Mesothelial cell of epicardium (in vitro differentiated cells): ENCODE measurements at places on chromosomes 6 and 20. TPM values are rescaled to one million over a fixed set of nuclear protein-coding genes. Genes with fewer than 3 reads are reported as not detected.
A peak's percentile ranks its signal among the peaks of the same experiment; 100 is the strongest.

GRCh38 chr6:157929076-157929475 is 52.6 kb upstream of the SYNJ2 start:
- H3K4me3 ChIP-seq = no peak overlapping the region
- no peaks in the 10 kb centered on the region for H3K4me1 ChIP-seq
- no peak for DNase-seq
- H3K36me3 ChIP-seq = peaks cover 46% of the 10 kb centered on the region

B3GAT2 gene
- 0.04 TPM in 1 of 3 replicates, not detected in the others for total RNA-seq

GRCh38 chr20:10023911-10024310 is 10.9 kb upstream of the ANKEF1 start:
- H3K36me3 ChIP-seq = no peaks in the 10 kb centered on the region
- no peak overlapping the region for H3K27ac ChIP-seq
- no peak overlapping the region for H3K4me3 ChIP-seq

NCOA7 gene
- 43.5 to 52.4 TPM (median 45.7 TPM) in 3 replicates for total RNA-seq

GRCh38 chr6:111911428-111911827 is 38.2 kb upstream of the FYN start:
- H3K4me1 ChIP-seq = no peaks in the 10 kb centered on the region
- no peak overlapping the region for H3K27ac ChIP-seq
- H3K27me3 ChIP-seq = peaks cover 2% of the 10 kb centered on the region
- no peak for DNase-seq

GRCh38 chr6:110965629-110966229 is 7.2 kb downstream of the GTF3C6 start:
- H3K27me3 ChIP-seq = no peaks in the 10 kb centered on the region
- H3K36me3 ChIP-seq = peaks cover 49% of the 10 kb centered on the region
- no peaks in the 10 kb centered on the region for H3K4me1 ChIP-seq
- H3K27ac ChIP-seq = no peak overlapping the region

DNA sequence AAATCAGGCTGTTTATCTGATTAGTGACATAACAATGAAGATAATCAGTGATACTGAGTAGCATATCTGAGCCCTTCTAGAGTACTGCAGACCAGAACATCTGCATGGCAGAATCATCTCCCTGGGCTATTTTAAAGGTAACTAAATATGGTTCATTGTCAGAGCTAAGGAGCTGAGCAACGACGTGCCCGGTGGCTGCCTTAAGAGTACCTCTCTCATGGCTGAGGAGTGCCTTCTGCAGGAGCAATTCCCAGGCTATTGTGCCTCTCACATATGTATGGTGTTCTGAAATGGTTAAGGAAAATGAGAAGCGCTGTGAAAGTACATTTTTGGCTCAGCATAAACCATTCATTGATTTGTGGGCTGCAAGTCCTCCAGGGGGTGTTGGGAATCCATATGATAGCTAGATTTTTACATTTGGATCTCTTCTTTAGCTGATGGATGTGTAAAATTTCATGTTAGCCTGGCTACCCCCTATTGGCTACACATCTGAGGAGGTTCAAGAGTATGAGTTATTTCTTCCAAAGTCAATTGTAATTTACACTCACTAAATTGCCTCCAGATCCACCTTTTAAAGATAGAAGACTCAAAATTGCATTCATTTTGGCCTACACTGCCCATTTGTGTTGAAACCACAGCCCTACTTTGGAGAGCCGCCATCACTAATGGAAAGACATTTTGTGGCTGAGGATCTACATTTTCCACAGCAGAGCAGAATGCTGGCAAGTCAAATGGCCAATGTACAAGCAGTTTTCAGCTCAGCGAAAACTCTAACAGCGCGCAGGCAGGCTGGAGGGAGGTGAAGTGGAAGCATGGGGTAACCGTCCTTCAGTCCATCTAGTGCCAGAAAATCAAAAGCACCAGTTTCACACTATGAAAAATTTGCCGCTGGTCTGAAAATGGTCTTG is 198.0 kb downstream of the SIM1 start:
- no peaks in the 10 kb centered on the region for H3K36me3 ChIP-seq
- peaks cover 11% of the 10 kb centered on the region for H3K4me1 ChIP-seq
- H3K27ac ChIP-seq = no peak overlapping the region

DNA sequence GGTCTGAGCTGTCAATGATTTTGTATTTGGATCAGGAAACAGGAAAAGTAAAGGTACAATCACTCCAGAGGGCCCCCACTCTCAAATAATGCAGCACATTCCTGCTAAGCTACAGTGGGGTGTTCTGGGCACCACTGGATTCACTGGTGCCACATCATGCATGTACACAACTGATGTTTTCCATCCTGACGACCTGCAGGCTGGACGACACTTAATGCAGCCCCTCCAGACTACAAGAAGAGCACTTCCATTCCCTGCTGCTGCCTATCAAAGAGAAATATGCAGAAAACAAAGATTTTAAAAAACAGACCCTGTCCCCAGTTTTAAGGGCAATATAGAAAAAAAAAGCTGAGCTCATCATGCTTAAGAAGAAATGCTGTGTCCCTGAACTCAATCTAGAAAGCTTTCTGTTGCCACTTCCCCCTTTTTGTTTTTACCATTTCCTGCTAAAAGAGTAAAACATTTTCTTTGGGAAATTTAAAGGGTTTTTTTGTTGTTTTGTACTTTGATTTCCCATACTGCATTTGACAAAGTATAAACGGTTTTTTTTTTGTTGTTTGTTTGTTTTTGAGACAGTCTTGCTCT is 35.5 kb downstream of the ABHD12 start:
- H3K36me3 ChIP-seq = no peaks in the 10 kb centered on the region
- peak overlapping the region; percentile 33 for H3K27ac ChIP-seq
- no peak for DNase-seq
- no peaks in the 10 kb centered on the region for H3K27me3 ChIP-seq

HNF4A gene
- total RNA-seq = 0.09 to 0.20 TPM (median 0.13 TPM) in 3 replicates

CST7 gene
- not detected in 3 replicates for total RNA-seq

SRSF6 gene
- total RNA-seq = 298 to 316 TPM (median 309 TPM) in 3 replicates

DNA sequence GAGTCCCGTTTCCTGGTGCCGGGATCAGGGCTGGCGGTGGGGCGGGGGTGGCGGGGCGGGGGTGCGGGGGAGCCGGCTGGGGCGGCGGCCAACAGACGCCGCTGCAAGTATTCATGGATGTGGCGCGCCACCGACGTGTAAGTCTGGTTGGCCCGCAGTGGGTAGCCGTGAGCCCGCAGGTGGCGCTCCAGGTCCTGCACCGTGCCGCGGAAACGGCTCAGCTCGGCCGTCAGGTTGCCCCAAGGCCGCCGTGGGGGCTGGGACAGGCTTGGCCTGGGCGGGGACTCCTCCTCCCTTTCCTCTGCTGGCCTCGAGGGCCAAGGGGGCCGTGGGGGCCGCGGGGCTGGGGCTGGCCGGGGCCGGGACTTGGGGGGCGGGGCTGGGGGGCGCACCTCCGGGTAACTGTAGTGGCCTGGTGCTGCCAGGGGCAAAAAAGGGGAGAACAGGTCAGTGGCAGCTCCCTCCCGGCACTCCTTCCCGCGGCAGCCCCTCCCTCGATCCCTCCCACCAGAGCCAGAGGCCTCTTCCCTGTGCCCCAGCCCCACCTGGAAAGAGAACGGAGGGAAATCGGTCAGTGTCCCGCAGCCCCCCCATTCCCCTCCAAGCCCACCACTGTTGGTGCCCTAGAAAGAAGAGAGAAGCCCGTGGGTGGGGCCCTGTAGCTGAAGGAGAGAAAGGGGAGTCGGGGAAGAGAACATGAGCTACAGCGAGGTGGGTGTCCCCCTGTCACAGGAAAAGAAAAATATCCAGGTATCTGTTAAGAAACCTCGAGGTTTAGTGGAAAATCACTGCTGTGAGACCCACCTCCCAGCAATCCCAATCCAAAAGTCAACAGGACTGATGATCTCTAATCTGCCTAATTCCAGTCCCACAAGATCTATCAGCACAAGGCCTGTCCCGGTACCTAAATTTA is 21.3 kb downstream of the TNXB start:
- no peaks in the 10 kb centered on the region for H3K36me3 ChIP-seq
- H3K4me1 ChIP-seq = peaks cover 20% of the 10 kb centered on the region
- H3K4me3 ChIP-seq = no peak overlapping the region
- peak overlapping the region; percentile 34 for H3K27ac ChIP-seq

- H3K36me3 ChIP-seq = peaks cover 9% of the 10 kb centered on the region
- H3K27me3 ChIP-seq = no peaks in the 10 kb centered on the region
- H3K27ac ChIP-seq = no peak overlapping the region
- DNase-seq = no peak
- H3K4me1 ChIP-seq = peaks cover 6% of the 10 kb centered on the region
Observed at GRCh38 chr20:52096117-52096516, 95.5 kb downstream of the ZFP64 start.

- no peak overlapping the region for H3K4me3 ChIP-seq
- H3K36me3 ChIP-seq = no peaks in the 10 kb centered on the region
- no peaks in the 10 kb centered on the region for H3K4me1 ChIP-seq
- H3K27me3 ChIP-seq = no peaks in the 10 kb centered on the region
Observed at GRCh38 chr6:118101831-118102345, 194.8 kb downstream of the SLC35F1 start.

DNA sequence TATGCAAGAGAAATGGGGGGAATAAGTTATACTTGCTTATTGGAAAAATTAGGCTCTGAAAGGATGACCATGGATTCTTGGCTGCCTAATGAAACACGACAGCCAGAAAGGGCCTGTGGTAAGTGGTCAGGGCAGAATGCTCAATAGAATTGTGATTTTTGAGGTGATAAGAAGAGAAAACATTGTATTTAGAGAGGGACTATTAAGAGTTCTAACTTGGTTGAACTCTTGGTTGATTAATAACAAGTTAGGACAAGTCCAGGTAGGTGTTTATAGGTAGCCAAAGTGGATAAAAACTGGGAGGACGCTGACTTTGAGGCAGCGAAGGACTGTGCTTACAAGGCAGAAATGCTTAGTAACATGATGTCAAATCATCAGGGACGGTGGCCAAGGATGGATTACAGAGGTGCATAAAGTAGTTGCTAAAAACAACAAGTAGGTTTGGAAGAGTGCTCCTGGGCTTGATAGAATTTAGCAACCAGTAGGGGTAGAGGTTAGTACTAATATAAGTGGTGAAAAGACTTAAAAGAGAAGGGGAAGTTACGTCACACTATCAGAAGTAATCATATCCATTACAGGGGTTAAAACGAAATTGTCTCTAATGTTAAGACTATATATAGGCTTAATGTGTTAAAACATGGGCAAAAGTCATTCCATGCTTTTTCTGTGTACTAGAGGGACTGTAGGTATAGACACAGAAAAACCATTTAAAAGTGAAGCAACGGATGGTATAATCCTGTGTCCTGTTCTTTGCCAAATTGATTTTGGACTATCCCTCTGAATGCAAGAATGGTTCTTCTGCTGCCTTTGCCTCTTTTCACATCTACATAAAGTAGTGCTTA is 98.6 kb downstream of the EYA4 start:
- H3K27me3 ChIP-seq = no peaks in the 10 kb centered on the region
- H3K4me3 ChIP-seq = no peak overlapping the region
- no peak overlapping the region for H3K27ac ChIP-seq
- peaks cover 2% of the 10 kb centered on the region for H3K4me1 ChIP-seq

GRCh38 chr6:129146902-129147301 is 264.0 kb downstream of the LAMA2 start:
- H3K4me3 ChIP-seq = no peak overlapping the region
- H3K27ac ChIP-seq = no peak overlapping the region
- no peak for DNase-seq

C20orf96 gene
- 52.3 to 58.1 TPM (median 52.8 TPM) in 3 replicates for total RNA-seq

KHDRBS2 gene
- 1.1 to 1.9 TPM (median 1.6 TPM) in 3 replicates for total RNA-seq

DNA sequence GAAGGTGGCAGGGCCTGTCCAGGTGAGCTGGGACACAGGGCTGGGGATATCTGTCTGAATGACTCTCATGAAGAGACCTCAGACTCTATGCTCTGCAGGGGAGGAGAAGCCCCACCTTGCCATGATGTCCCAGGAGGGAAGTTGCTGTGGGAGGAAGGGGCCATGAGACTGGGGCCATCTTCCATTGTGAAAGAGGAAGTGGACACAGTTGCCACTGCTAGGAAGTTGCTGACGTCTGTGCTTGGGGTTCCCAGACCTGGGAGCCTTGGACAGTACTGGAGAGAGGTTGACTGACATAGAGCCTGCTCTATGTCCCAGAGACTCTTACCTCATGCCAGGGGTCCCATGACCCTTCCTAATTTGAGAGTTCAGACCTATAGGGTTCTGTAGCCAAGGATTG is 24.5 kb downstream of the SIRPB1 start:
- no peak overlapping the region for H3K4me3 ChIP-seq
- DNase-seq = no peak
- H3K27ac ChIP-seq = no peak overlapping the region

- DNase-seq = no peak
- H3K27ac ChIP-seq = no peak overlapping the region
- peaks cover 6% of the 10 kb centered on the region for H3K36me3 ChIP-seq
- no peaks in the 10 kb centered on the region for H3K4me1 ChIP-seq
Observed at GRCh38 chr20:7094438-7094997, 327.0 kb downstream of the BMP2 start.

GRCh38 chr6:136685540-136686108 is 106.7 kb downstream of the MAP3K5 start:
- peaks cover 7% of the 10 kb centered on the region for H3K4me1 ChIP-seq
- H3K27ac ChIP-seq = no peak overlapping the region
- DNase-seq = no peak
- no peak overlapping the region for H3K4me3 ChIP-seq
- H3K36me3 ChIP-seq = peaks cover 15% of the 10 kb centered on the region

DNA sequence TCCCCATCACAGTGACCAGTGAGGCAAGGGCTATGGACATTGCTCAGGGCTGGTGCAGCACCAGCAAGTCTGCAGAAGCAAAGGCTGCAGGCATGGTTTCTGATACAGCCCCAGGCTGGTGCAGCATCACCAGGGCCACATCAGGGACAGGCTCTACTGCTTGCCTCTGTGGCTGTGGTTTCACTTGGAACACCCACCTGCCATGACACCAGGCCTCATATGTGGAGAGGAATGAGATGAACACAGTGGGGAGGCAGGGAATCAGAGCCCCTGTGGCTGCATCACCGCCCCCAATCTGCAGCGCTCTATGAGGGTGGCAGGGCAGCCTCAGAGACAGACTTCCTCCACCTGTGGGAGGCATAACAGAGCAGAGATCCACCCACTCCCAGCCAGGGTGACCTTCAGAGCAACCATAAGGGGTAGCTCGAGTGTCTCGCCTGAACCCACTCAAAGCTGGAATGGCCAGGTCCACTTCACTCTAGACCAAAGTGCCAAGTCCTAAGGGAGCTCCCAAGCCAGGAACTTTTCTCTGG is 7.9 kb downstream of the RING1 start:
- DNase-seq = no peak
- H3K4me1 ChIP-seq = peaks cover 21% of the 10 kb centered on the region
- H3K36me3 ChIP-seq = no peaks in the 10 kb centered on the region

LRRC1 gene
- total RNA-seq = 26.1 to 30.4 TPM (median 27.0 TPM) in 3 replicates

- no peak for DNase-seq
- no peaks in the 10 kb centered on the region for H3K36me3 ChIP-seq
- peaks cover 34% of the 10 kb centered on the region for H3K4me1 ChIP-seq
- no peaks in the 10 kb centered on the region for H3K27me3 ChIP-seq
- no peak overlapping the region for H3K27ac ChIP-seq
Observed at GRCh38 chr20:51422514-51423289, 119.8 kb downstream of the NFATC2 start.

TBC1D7 gene
- total RNA-seq = 25.3 to 26.8 TPM (median 26.4 TPM) in 3 replicates

- no peaks in the 10 kb centered on the region for H3K36me3 ChIP-seq
- H3K27ac ChIP-seq = no peak overlapping the region
- no peak overlapping the region for H3K4me3 ChIP-seq
- peaks cover 34% of the 10 kb centered on the region for H3K27me3 ChIP-seq
- no peak for DNase-seq
Observed at GRCh38 chr20:63055575-63056235, 48.9 kb upstream of the BHLHE23 start.

GRCh38 chr6:104908888-104909525 is 47.9 kb upstream of the LIN28B start:
- no peaks in the 10 kb centered on the region for H3K27me3 ChIP-seq
- no peak for DNase-seq
- no peak overlapping the region for H3K4me3 ChIP-seq
- peak overlapping the region; percentile 73 for H3K27ac ChIP-seq
